ENCODE measurements at places on chromosomes 7 and 10.

DNA sequence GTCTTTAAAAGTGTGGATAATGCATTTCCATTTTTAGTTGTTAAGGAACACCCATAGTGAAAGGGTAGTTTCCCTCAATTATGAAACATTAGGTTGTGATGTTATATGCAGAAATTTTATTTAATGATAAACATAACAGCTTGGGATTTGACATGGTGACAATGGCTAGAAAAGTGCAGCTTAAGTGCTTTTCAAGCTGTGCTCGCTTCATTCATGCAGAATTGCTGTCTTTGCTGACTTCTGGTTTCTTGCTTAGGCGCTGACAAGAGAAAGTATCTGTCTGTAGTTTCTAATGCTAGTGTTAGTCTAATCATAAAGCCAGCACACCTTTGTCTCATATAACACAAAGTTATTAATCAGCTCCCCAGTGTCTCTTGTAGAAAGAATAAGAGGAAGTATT is 170.0 kb downstream of the ARL5B start:
- no peak for DNase-seq

DNA sequence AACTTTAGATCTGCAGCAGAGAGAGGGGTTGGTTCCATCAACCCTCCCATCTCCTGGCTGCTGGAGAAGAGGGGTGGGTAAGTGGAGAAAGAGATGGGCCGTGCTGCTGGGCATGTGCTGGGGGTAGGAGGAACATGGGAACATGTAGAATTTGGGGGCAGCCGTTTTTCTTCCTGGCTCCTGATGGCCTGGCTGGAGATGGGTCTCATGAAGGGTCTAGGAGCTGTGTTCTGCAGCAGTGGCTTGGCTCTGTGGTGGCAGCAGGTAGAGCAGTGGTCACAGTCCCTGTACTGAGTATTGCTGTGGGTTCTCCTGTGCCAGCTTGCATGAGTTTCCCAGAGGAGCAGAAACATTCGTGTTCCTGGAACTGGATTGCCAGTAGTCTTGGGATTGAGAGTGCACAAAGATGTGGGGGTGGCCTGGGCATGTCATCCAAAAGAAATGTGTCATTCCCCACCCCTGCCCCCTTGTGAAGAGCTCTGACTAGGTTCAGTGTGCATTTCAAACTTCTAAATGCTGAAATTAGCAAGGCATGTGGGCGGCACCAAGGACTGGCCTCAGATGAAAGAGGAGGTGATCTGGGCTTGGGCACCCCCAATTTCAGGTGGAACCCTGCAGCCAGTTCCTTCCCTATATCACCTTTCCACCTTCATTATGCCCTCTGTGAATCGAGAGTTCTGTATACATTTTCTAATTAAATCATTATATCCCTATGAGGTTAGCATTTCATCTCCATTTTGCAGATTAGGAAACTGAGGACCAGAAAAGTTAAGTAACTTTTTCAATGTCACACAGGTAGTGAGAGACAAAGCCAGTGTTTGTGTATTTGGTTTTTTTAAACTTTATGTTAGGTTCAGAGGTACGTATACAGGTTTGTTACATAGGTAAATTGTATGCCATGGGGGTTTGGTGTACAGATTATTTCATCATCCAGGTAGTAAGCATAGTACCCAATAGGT is 2.1 kb downstream of the CHST3 start:
- DNase-seq: no peak

- no peak for DNase-seq
Measured at GRCh38 chr7:83643739-83644138, 5.2 kb downstream of the SEMA3E start.

GRCh38 chr7:116740755-116741462 is 68.9 kb downstream of the MET start:
- no peak for DNase-seq
